ENCODE measurements at places on chromosomes 11 and 22.

GRCh38 chr22:23756891-23757290 lies 2.7 kb upstream of the VPREB3 start:
- DNase-seq = no peak

GRCh38 chr22:36510384-36510783 lies 3.5 kb upstream of the FOXRED2 start:
- no peak for DNase-seq

DNA sequence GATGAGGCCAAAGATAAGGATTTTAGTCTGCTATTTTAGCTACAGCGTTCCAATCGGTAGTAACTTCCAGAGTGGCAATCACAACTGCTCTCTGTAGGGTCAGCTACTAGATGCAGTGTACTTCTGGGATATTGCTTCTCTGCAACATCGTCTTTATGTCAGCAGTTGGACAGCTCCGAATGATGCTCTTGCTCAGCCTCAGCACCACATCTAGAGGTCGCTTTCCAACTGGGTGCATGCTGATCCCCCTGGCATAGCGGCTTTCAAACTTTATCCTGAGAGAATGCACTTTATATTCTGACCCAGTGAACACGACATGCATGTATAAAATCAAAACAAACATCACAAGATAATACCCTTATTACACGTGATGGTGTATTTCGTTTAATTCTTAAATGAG lies 219.6 kb downstream of the C11orf87 start:
- no peak for DNase-seq

DNA sequence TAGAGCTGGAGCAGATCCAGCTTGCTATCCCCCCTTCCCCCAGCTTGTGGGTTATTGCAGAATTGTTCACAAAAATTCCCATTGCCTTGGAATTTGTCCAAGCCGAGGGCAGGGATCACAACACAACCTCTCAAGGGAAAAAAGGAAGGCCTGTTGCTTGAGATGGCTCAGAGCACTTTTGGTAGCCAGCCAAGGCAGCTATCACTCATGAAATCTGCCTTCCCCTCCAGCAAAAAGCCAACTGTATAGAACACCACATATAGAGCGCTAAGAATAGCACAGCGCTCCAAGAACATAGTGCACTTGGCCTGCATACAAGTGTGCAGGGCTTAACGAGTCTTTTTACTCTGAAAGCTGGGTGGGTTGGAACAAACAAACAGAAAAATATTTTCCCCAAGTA lies 46.2 kb downstream of the FAM83F start:
- no peak for DNase-seq

GRCh38 chr11:101880222-101880621 lies 34.6 kb upstream of the CEP126 start:
- no peak for DNase-seq

All from CD4-positive, alpha-beta T cell treated with Interleukin-6 for 4 hours (primary cell).